NT2/D1 (cell line): ENCODE measurements at places on chromosomes 5 and 9.

DNA sequence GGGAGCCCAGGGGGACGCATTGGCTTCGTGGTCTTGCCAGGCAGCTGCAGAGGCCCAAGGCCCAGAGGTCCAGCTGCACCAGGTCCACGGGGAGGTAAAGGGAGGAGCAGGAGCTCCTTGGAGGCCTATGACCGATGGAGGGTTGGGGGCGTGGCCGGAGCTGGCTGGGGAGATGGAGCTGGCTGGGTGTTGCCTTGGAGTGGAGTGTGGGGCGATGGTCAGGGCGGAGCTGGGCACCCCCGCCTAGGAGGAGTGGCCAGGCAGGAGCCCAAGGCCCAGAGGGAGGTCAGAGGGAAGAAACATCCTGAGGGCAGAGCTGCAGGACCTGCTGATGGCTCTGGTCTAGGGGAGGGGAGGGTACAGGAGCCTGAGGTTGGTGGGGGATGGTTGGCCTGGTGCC is 44.6 kb downstream of the KCNT1 start:
- DNase-seq, result no peak

DNA sequence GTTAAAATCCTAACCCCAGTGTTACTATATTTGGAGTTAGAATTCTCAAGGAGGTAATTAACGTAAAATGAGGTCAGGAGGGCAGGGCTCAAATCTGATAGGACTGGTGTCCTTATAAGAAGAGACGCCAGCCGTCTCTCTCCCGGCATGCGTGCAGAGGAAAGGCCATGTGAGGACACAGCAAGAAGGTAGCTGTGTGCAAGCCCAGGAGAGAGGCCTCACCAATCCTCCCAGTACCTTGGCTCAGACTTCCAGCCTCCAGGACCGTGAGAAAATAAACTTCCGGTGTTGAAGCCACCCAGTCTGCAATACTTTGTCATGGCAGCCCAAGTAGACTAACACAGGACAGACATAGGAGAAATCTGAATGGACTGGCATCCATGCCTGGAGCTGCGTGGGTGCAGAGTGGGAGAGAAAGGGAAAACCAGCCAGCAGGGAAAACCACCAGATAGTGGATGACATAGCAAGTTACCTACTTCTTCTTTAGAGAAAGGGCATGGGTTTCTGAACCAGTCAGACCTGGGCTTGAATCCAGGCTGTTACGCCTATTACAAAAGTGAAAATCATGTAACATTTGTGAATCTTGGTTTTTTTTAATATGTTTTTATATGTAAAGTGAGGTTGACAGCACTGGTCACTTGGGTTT is 89.2 kb downstream of the FSTL4 start:
- DNase-seq, result no peak

- DNase-seq, result no peak
These were observed 4.7 kb upstream of the RASGEF1C start for GRCh38 chr5:180213657-180214207.

DNA sequence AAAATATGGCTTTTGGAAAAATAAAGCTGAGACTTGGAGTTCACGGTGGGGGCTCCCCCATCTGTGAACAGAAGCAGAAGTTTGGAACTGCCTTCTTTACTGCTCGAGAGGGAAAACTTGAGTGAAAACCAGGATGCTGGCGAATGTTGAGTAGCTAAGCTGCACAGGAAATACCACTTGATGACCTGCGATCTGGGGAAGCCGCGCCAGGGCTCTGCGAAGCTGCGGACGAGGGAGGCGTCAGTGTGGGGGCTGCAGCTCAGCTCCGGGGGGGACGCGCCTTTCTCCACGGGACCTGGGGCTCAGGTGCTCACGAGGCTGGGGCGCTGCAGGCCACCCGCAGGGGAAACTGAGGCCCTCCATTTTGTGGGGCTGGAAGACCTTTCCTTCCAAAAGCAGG is 62.3 kb downstream of the TENT4A start:
- no peak for DNase-seq

GRCh38 chr5:142743592-142744441 is 26.4 kb upstream of the ARHGAP26 start:
- DNase-seq, result no peak

DNA sequence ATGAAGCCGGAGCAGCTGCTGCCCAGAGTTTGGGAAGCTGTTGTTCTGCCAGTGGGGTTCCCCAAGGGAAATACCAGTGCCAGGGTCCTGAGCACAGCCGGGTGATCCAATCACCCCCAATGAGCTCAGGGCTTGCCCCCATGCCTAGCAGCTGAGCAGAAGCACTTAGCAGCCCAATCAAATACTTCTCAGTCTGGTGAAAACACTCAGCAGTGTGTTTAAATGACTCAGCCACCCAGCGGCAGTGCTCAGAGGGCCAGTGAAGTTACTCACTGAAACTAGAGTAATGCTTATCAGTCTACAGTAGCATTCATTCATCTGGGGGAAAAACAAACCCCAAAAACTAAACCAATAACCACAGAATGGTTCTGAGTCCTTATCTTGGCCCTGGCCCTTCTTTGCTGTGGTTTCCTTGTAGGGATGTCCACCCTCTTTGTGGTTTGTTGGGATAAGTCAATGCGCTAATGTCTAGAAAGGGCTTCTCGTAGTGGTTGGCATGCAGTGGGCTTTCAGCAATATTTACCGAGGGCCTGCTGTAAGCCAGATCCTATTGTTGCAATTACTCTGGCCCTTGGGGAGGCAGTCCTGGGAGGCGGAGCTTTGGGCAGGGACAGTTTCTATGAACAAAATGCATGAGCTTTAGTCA is 43.1 kb downstream of the LHX2 start:
- no peak for DNase-seq

DNA sequence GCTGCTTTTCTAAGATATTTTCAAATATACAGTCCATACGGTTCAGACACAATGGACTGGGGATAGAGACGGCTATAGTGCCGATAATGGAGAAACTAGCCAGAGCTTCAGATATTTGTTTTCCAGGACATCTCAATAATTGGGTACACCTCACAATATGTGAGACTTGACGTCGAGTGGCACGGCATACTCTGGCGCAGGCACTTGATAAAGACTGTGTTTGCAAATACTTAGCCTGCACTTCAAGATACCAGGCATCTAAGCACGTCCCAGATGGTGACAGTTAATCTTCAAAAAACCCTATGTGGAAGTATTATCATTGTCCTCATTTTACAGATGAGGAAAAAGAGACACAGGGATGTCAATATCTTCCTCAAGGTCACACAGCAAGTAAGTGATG is 48.5 kb downstream of the SEMA5A start:
- DNase-seq, result no peak

GRCh38 chr9:129497005-129497812 is 123.7 kb downstream of the C9orf50 start:
- peak; percentile 77 for DNase-seq

DNA sequence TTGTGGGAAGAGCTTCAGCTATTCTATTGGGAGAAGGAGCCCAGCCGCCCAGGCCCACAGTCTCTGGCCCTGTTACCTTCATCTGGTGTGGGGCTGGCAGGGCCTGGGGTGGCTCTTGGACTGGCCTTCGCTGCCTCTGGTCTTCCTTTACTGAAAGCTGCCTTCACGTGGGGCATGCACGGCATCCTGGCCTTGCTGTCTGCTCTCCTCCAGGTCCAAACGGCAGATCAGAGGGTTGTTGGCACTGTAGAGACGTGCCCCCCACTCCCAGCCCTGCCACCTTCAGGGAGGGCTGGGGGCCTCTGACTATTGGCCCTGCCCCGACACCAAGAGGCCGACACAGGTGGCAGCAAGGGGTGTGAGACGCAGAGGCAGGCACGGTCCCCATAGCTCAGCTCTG is 291.3 kb upstream of the IRX1 start:
- no peak for DNase-seq

GRCh38 chr9:36597412-36598178 is 24.9 kb downstream of the MELK start:
- peak; percentile 18 for DNase-seq
